Naive thymus-derived CD4-positive, alpha-beta T cell (primary cell): ENCODE measurements at places on chromosomes 4 and X.

- no peak for DNase-seq
Measured at GRCh38 chr4:141686146-141686775, 49.9 kb downstream of the IL15 start.

GRCh38 chr4:152095701-152096070 is 334.9 kb upstream of the GATB start:
- no peak for DNase-seq

DNA sequence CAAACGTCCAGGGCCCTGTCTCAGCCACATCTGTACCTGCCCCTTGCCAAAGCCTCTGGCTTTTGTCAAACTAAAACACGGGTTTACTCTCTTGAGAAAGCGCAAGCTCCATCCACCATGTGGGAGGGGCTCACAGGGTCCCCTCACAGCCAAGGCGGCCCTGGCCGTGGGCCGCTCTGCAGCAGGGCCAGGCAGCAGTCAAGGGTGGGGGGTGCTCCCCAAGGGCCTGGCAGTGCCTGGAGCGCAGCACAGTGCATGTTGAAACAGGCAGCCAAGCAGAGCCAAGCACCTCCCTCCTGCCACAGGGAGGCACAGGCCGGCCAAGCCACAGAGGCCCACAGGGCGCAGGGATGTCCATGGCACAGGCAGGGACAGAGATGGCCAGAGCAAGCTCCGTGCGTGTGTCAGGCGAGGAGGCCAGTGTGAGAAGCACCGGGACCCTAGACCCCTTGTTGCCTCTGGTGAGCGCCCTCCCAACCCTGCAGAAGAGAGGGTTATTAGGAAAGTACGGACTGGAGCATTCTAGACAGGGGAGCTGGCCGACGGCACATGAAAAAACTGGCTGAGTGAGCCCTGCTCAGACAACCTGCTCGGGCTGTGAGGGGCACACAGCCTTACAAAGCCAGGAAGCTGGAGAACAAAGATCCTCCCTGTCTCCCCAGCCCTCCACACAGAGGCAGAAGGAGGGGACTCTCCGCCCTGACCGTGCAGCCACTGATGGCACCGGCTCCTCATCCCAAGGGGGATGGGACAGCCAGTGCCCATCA is 39.0 kb downstream of the FAM53A start:
- DNase-seq: no peak

DNA sequence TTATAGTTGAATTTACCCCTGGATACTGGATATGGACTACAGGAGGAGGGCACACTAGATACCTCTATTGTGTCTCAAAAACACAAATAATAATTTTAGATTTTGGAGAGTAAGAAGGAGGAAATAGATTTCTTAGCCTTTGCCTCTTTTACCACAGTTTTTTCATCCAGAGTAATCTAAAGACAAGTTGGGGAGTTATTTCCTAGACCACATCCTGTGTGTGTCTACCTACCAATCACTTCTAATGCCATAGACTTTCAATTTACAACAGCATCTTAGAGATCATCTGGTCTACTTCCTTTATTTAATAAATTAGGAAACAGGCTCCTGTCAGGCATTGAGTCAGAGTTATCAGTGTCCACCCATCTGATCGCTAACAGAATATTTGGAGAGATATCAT is 191.5 kb downstream of the EDA start:
- DNase-seq: no peak

GRCh38 chr4:4227510-4228355 is 1.0 kb upstream of the OTOP1 start:
- no peak for DNase-seq

GRCh38 chr4:21061902-21062301 is 361.6 kb downstream of the PACRGL start:
- no peak for DNase-seq

- DNase-seq: no peak
Measured at GRCh38 chr4:184778325-184778724, 44.4 kb upstream of the CENPU start.
